ENCODE measurements at places on chromosomes 2 and 18.

DNA sequence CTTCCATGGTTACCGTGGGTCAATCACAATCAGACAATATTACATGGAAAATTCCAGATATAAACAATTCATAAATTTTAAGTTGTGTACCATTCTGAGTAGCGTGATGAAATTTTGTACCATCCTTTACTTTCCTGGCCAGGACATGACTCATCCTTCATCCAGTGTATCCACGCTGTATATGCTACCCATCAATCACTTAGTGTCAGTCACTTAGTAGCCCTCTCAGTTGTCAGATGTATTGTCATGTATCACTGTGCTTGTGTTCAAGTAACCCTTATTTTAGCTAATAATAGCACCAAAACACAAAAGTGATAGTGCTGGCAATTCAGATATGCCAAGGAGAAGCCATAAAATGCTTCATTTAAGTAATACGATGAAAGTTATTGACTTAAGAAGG, 282.6 kb downstream of the CPS1 start:
- no peak for DNase-seq

DNA sequence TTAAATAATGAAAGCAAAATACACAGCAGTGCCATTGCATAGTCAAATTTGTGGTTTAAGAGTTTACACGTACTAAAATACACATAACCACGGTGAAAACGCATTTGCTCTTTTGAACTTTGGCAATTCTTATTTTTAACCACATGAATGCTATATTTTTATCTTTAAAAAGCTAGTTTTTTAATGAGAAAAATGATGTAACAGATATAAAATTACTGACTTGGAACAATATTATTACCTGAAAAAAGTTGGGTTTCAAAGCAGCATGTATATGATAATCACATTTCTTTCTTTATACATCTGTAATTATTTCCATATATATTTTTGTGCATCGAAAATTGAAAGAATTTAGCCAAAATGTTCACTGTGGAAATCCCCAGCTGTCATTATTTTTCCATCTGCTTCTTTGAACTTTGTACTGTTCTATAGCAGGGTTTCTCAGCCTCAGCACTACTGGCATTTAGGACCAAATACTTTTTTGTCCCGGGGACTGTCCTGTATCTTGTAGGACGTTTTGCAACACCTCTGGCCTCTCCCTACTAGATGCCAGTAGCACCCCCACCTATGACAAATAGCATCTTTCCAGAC, 75.9 kb upstream of the CAB39 start:
- DNase-seq = no peak

DNA sequence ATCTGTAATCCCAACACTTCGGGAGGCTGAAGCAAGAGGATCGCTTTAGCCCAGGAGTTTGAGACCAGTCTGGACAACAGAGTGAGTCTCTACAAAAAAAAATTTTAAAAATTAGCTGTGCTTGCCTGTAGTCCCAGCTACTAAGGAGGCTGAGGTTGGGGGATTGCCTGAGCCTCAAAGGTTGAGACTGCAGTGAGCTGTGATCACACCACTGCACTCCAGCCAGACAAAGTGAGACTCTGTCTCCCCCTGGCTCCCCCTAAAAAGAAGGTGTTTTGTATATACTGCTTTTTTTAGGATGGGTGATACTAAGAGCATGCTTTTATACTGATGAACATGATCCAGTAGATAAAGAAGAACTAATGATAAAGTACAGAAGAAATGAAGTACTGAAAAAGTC, 145.0 kb downstream of the BAZ2B start:
- no peak for DNase-seq

DNA sequence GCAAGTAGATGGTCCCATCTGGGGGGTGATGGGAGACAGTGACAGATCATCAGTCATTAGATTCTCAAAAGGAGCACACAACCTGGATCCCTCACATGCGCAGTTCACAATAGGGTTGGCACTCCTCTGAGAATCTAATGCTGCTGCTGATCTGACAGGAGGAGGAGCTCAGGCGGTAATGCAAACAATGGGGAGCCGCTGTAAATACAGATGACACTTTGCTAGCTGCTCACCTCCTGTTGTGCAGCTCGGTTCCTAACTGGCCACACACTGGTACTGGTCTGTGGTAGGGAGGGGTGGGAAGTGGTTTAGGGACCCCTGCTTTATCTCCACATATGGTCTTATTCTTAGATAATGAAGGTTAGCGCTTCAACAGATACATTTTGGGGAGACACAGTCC, 506.6 kb downstream of the PLCL1 start:
- DNase-seq = no peak

GRCh38 chr18:36903215-36903928, 74.4 kb downstream of the KIAA1328 start:
- DNase-seq = no peak

GRCh38 chr2:96538487-96539214, 2.1 kb downstream of the ARID5A start:
- no peak for DNase-seq

GRCh38 chr2:36677386-36677785, 19.1 kb upstream of the VIT start:
- DNase-seq = no peak

DNA sequence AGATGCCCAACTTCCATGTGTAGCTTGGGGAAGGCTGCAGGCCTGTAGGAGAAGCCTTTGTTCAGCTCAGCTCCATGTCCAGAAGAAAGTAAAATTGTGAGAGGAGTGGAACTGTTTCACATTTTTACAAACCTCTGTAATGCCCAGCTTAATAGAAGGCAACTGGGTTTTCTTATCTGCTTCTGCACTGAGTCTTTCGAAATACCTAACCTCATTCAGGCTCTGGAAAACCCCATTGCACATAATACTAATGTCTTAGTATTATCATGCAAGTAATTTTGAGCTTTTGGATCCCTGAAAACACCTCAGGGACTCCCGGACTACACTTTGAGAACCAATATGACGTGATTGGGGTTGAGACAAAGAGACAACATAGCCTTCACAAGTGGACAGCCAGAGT, 5.8 kb downstream of the SMIM21 start:
- DNase-seq = no peak

DNA sequence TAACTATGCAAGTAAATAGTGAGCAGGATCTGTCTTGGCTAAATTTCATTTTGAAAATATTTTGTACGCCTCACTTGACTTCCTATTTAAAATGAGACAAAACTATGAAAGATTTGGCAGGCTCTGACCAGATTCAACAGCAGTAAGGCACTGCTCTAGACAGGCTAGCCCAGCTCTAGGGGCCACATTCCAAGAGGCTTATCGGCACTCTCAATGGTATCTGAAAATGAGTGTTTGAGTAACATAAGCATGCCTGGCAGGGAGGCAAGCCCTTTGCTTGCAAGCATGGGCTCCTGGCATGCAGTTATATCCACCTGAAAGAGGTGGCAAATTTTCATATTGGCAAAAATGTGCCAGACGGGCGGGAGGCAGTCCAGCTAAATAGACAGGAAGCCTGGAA, 10.5 kb downstream of the CAPN13 start:
- no peak for DNase-seq

- DNase-seq = no peak
Observed at GRCh38 chr2:184322615-184323014, 275.7 kb upstream of the ZNF804A start.

GRCh38 chr18:48360376-48361021, 48.7 kb downstream of the ZBTB7C start:
- DNase-seq = no peak

DNA sequence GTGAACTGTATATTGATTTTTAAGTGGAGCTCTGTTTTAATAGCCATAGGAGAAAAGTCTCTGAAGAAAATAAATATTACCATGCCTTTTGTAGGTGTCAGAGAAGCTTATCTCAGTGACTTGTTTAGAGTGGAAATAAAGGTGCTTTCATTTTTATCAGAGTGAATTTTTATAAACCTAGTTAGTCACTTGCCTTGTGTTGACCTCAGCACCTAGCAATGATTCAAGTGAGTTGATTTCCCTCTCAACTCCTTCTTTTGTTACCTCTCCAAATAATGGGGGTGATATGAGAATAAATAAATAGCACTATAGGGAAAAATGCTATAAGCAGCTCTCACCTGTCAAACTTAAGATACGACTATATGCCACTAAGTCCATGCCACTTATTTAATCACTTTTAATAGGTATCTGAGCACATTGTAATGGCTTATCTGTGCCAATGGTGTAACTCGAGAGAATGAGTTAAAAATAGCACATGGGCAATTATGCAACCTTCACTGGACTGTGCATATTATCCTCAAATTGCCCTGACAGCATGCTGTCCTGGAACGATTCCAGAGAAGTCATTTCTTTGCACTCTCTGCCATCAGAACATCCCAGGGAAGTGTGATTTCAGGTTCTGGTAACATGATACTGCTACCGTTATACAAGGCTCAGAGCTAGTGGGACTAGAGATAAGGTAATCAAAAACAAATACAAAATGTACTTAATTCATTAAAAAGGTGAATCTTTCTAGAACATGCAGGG, 290.8 kb downstream of the CCDC85A start:
- DNase-seq = no peak

DNA sequence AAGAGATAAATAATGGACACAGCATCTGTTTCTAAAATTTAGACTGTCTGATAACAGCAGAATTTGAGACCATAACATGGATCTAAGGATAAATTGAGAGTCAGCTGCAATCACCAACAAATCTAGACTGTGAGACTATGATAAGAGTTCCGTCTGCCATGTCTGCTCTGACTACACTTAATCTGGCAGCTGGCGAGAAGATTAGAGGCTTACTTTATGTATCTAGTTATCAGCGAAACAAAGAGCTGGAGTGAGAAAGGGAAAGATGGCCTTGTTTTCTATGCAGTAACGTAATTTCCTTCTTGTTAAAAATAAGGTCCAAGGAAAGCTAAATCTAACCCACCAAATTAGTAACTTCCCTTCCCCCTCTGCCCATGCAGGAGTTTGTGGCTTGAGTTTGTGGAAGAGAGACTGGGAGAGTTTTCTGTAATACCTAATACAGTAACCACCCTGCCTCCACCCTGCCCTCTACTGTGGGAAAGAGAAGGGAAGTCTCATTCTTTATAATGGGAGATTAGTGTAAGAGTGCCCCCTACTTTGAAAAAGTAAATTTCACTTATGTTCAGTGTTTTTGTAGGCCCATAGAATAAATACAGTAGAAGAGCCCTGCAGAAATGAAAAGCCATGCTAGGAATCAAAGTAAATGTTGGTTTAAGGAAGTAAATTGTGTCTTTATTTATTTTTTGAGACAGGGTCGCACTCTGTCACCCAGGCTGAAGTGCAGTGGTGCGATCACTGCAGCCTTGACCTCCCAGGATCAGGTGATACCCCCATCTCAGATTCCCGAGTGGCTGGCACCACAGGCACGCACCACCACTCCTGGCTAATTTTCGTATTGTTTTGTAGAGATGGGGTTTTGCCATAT, 27.5 kb downstream of the EML4 start:
- no peak for DNase-seq

DNA sequence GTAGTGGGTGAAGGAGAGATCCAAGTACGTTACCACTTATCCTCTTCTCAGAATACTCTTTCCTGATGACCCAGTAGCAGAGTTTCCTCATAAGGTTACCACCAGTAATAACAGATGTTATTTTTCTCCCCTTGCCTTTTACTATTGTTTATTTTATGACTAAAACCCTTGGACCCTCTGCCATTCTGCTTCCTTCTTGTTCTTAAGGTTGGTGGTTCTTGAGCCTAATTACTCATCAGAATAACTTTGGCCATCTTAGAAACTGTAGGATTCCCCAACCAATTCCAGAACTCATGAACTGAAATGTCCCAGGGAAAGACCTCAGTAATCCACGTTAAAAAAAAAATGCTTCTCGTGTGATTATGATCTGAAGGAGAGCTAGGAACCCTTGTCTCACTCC, 64.9 kb downstream of the CHST9 start:
- no peak for DNase-seq

- DNase-seq = no peak
Observed at GRCh38 chr2:45770811-45771210, 119.3 kb downstream of the PRKCE start.

GRCh38 chr2:109195193-109196045, 66.4 kb downstream of the SH3RF3 start:
- no peak for DNase-seq

DNA sequence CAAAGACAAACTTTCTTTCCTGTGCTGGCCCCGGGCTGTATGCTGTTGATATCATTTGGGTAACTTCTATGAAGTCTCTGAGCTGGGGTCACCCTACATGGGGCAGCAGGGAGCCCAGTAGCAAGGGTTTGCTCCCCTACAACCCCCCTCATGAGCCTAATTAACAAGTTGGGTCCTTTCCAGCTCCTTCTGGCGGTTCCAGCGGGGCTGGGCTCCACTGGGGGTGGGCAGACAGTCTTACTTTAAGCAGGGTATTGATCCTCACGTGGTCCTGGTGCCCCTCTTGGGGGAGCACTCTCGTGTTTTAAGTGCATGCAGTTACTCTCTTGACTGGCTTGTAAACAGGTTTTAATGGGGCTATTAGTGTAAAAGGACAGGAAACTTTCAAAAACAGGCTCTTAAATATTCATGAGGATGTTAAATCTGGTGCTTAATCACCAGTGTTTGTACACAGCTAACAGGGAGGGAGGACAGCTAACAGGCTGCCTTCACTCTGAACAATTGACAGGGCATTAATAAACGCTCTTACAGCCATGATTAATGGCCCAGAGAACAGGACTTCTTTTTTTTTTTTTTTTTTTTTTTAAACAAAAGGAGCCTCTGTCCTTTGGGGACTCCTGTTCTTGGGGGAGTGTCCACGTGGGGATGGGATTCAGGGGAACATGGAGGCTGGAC, 36.6 kb upstream of the SKOR2 start:
- no peak for DNase-seq

- DNase-seq = no peak
Observed at GRCh38 chr2:118103951-118104940, 16.0 kb downstream of the INSIG2 start.

DNA sequence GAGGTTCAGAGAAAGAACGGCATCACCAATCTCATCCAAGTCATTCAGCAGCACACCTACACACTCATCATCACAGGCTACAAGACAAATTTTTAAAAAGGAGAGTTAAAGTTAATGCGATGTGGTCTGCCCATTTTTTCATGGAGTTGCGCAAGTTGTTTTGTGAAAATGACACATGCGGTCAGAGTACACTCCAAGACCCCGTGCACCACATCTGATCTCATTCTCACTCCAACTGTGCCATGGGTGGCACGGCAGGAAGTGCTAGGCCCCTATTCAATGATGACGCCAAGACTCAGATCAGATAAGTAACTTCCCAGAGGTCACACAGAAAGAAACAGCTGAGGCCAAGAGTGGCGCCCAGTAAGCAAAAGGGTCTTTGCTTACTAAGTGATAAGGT, 119.8 kb downstream of the LAMA1 start:
- DNase-seq = no peak

Measured in urinary bladder (tissue), 4 donors.